ENCODE measurements at places on chromosomes 2 and 18.

- no peak for DNase-seq
Measured at GRCh38 chr2:99101697-99102096, 39.8 kb upstream of the C2orf15 start.

- no peak for DNase-seq
Measured at GRCh38 chr2:98560256-98560771, 48.0 kb downstream of the COA5 start.

DNA sequence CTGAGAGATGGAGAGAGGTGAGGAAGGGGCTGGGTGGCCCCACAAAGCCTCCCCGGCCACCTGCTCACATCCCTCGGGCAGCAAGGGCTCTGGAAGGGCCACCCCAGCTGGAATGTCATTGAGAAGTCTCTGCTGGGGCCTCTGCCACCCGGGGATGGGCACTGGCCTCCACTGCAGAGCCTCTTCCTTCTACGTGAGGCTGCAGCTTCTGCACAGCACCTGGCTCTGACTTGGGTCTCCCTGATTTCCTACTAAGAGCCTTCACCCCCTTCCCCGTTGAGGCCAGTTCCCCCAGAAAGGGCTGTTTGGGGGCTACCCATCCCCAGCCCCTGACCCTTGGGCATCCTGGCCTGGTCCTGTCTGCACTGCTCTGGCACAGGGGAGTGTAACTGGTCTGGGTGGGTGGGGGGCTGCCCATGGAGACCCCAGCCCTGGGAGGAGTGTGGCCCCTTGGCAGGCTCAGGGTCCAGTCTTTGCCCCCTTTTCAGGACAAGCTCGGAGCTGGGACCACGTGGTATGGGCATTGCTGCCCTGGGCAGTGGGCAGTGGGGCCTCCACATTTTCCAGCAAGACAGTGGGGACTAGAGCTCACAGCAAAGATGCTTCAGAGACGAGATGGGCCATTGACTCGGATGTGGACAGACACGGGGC is 5.6 kb downstream of the PDCD1 start:
- DNase-seq, result no peak

DNA sequence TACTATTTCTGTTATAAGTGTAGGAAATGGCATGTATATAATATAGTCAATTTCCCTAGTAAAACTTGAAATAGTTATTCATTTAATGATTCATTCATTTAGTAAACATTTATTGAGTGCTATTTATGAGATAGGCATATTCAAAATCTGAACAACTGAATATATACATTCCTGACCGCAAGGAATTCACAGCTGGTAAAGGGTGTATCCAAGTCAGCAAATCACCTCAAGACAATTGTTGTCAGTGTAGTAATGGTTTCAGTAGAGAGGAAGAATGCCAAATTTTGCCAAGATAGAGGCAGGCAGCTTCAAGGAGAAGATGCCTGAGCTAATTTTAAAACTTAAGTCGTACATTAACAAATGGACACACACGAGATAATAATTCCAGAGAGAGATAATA is 89.8 kb upstream of the CHST9 start:
- DNase-seq, result no peak

- DNase-seq, result no peak
Measured at GRCh38 chr2:166373951-166374350, 1.8 kb downstream of the SCN9A start.

GRCh38 chr18:40832362-40832761 is 1122.7 kb upstream of the PIK3C3 start:
- no peak for DNase-seq

DNA sequence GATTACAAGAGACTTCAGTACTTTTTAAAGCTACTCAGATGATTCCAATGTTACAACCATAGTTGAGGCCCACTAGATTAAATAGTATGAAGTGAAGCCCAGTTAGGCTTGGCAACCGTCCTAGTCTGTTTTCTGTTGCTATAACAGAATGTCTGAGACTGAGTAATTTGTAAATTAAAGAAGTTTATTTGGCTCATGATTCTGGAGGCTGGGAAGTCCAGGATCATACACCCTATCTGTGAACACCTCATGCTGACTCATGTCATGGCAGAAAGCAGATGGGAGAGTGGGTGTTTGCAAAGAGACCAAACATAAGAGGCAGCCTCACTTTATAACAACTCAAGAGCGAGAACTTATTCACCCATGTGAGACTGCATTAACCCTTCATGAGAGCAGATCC is 63.1 kb downstream of the CCDC150 start:
- DNase-seq, result no peak

DNA sequence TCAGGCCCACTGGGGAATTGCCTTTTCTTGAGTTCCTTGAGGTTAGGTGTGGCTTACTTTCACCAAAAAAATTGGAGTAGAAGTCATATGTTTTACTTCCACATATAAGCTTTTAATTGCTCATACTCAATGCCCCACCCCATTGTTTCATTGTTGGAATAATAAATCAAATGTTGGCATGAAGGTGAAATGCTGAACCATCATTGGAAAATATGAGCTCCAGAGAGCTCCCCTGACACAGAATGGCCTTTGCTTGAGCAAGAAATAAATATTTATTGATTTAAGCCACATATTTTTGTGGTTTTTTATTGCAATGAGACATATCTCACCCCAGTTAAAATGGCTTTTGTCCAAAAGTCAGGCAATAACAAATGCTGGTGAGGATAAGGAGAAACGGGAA is 167.3 kb upstream of the SRD5A2 start:
- no peak for DNase-seq

DNA sequence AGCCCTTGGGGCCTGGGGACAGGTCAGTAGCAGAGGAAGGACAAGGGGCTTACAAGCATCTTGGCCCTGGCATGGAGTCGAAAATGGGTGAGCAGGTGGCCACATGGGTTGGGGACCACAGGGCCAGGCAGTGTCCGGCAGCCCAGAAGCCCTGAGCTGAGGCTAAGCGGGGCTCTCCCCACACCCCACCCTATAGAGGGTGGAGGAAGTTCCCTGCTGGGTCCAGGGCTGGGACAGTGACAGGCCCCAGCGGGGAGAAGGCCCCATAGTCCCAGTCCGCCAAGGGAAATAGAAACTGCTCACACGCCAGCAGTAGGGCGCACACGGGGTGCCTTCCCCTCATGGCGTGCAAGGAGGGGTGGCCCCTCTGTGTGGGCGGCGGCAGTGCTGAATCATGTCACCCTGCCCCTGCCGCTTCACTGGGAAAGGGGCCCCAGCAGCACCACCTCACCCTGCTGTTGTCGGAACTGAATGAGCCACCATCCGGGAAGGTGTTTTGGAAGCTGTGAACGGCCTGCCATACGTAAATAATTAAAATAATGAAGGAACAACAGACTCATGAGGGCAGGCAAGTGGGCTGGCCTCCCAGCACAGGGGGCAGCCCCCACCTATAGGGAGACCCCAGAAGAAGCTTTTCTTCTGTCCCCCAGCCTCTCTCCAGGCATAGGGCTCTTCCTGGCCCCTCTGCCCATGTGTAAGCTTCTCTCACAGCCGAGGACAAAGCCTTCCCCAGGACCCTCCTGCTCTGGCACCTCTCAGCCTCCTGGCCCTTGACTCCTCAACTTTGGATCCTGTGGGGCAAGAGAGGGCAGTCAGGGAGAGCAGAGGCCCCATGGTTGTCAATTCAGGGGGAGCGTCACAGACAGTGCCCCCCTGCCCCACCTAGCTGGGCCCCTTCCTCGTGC is 12.7 kb upstream of the DUSP2 start:
- DNase-seq, result no peak

- DNase-seq, result no peak
Measured at GRCh38 chr18:29008809-29009208, 831.9 kb upstream of the CDH2 start.

DNA sequence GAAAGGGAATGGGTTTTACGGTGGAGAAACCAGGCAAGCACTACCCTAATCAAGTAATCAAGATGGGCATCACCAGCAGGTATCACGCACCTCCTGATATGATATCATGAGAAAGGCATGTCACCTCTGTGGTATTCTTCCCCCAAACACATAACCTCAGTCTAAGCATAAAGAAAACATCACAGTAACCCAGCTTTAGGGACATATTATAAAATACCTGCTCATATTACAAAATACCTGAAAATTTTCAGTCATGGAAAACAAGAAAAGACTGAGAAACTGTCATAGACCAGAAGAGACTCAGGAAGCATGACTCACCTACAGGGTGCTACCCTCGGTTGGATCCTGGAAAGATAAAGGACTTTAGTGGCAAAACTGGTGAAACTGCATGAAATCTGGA is 30.5 kb downstream of the GCKR start:
- no peak for DNase-seq

DNA sequence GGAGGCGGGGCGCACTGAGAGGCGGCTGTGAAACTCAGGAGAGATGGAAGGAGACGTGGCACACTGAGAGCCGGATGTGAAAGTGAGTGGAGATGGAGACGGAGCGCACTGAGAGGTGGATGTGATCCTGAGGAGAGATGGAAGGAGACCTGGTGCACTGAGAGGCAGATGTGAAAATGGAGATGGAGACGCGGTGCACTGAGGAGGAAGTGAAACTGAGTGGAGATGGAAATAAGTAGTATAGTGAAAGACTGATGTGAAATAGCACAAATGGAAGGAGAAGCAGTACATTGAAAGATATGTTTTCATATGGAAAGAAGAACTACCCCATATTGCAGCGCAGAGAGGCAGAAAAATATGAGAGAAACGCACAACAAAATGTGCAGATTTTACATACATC is 281.6 kb upstream of the RGPD4 start:
- DNase-seq, result no peak

- DNase-seq, result no peak
Measured at GRCh38 chr2:173415431-173416381, 61.0 kb downstream of the CDCA7 start.

GRCh38 chr2:204251998-204252376 is 293.3 kb upstream of the PARD3B start:
- no peak for DNase-seq

GRCh38 chr2:110673201-110673600 is 4.7 kb downstream of the BUB1 start:
- no peak for DNase-seq

GRCh38 chr18:62977512-62977911 is 262.2 kb downstream of the PHLPP1 start:
- no peak for DNase-seq

GRCh38 chr2:705971-706511 is 28.8 kb upstream of the TMEM18 start:
- DNase-seq, result no peak

GRCh38 chr2:234292962-234293243 is 204.0 kb downstream of the ARL4C start:
- no peak for DNase-seq

DNA sequence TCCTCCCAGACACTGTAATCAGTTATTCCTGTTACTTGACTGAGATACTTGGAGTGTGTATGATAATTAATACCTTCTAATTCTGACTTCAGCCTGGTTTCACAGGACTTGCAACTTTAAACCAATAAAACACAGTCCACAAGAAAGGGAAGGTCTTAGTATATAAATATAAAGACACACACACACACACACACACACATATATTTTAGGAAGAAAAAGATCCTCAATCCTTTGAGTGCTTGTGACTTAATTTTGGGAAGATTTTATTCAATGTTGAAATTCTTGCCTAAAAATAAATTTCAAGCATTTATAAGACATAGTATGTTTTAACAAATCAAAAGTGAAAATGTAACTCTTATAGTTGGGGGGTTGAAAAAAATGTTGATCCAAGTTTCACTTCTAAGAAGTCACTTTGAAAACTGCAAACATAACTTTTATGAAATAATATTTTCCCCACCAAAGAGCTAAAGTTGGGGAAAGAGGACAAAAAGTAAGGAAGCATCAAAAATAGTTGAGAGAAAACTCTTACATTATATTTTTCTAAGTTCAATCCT is 824 bp upstream of the VPS54 start:
- no peak for DNase-seq

DNA sequence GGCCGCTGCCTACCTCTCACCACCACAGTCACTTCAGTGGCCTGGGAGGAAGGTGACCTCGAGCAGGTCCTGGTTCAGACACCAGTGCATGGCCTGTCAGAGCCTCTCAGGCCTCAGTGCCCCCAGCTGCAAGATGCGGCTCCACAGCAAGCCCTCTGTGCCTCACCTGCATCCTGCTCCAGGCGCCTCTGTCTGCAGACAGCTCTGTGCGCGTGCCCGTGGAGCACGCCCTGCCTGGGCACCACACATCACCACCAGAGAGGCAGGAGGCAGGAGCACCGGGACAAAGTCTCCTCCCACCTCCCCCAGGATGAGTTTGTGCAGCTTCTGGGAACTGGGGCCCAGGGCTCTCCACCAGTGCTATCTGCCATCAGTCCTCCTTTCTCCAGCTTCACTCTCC is 98.7 kb downstream of the TFCP2L1 start:
- DNase-seq, result no peak

DNA sequence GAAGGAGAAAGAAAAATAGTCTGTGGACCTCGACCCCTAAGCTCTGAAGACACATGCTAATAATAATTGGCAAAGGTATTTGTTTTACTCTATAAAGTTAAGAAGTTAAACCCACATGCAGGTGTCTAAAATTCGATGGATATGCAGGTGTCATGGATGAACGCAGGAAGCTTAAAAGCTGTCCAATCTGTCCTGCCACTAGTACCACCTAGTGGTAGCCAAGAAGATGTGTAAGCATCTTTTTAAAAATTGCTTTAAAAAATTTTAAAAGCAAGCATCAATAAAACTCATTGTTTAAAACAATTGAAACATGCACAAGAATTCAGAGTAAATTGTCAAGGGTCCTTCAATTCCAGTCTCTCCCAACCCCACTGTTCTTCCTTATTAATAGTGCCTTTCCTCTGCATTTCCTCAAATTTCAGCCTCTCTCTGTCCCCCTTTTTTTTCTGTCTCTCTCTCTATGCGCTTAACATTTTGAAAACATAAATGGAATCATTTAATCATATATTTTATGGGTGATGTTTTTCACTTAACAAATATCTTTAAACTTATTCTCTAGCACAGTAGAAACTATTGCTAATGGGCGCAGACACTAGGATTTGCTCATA is 30.6 kb upstream of the PPP3R1 start:
- DNase-seq, result no peak

- no peak for DNase-seq
Measured at GRCh38 chr2:85302121-85302520, 25.7 kb downstream of the TGOLN2 start.

GRCh38 chr2:219409619-219410018 is 8.6 kb upstream of the DES start:
- no peak for DNase-seq

GRCh38 chr18:63907664-63908063 is at the start of gene SERPINB10:
SERPINB10 (plus strand) TSS chr18:63907958; CDS start chr18:63915511, 7,553 bp downstream.
- no peak for DNase-seq

DNA sequence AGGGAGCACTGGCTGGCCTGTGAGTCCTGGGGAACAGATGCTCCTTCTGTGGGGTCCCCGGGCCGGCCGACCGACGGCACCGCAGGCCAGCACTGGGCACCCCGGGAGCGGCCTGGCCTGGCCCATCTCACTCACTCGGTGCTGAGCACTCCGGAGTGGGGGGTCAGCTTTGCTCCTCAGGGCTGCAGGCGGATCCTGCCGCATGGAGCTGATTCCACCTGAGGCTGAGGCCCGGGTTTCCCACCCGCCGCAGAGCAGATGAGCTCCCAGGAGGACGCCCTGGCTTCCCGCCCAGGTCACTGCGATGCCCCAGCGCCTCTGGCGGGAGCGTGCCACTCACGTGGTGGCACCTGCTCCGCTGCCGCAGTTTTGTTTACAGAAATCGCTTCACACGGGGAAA is 418.6 kb downstream of the GALR1 start:
- DNase-seq, result no peak

- DNase-seq, result no peak
Measured at GRCh38 chr2:137367361-137367760, 596.9 kb upstream of the HNMT start.

Data from progenitor cell of endocrine pancreas (in vitro differentiated cells).